ENCODE measurements at places on chromosomes 4 and X. TPM values are rescaled to one million over a fixed set of nuclear protein-coding genes. Genes with fewer than 3 reads are reported as not detected.

NHS gene
- 4.5 TPM for total RNA-seq

TMEM154 gene
- total RNA-seq: 1.9 TPM

RAB28 gene
- 17.4 TPM for total RNA-seq

CXCL5 gene
- total RNA-seq: 8.1 TPM

DCAF12L1 gene
- 1.6 TPM for total RNA-seq

GYG2 gene
- 52.8 TPM for total RNA-seq

WAS gene
- 0.79 TPM for total RNA-seq

TEX13C gene
- total RNA-seq: 0.26 TPM

CT47B1 gene
- total RNA-seq: not detected

NAP1L2 gene
- total RNA-seq: 15.9 TPM

NEUROG2 gene
- 0.09 TPM for total RNA-seq

AWAT2 gene
- not detected for total RNA-seq

TBCK gene
- total RNA-seq: 28.6 TPM

GAGE12H gene
- not detected for total RNA-seq

AKAP14 gene
- total RNA-seq: 1.6 TPM

DCAF4L1 gene
- total RNA-seq: 0.09 TPM

ARMCX5 gene
- 13.6 TPM for total RNA-seq

ENOX2 gene
- 13.8 TPM for total RNA-seq

KLF8 gene
- total RNA-seq: 11.4 TPM

GRIA3 gene
- total RNA-seq: 4.2 TPM

TKTL2 gene
- total RNA-seq: not detected

GTPBP6 gene
- total RNA-seq: 68.5 TPM

PABPC5 gene
- 1.7 TPM for total RNA-seq

AREG gene
- total RNA-seq: 0.32 TPM

ENOPH1 gene
- 72.3 TPM for total RNA-seq

MTTP gene
- total RNA-seq: 0.26 TPM
